ENCODE measurements at places on chromosomes 16 and 17.

DNA sequence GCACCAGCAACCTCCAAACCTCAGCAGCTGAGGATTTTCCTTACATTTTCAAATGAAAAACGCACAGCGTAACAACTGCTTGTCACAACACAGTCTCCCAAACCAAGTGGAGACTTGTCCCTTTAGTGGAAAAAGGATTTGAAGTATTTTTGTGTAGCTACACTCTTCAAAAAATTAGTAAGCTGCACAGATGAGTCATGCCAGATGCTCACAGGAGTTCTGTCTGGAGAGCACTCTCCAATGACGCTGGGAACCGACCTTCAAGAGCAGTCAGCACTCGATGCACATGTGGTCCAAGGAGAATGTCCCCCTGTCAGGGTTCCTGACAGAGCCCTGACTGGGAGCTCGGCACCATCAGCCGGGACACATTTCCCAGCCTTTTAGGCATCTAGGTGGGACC lies 39.8 kb downstream of the MAP1LC3B start:
- DNase-seq, result no peak

DNA sequence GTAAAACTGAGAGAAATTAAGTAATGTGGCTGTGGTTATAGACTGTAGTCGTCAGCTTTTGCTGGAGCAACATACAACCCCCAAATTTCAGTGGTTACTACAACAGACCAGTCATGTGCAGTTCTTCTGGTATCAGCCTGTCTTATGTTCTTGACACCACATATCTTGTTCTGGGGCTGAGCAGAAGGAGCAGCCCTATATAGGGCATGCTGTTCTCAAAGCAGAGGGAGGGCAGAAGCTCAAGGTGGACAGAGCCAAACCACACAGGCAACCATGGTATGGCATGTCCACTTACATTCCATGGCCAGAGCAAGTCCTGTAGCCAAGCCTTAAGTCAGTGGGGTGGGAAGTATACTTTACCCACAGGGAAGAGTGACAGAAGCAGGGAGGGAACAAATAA lies 7.7 kb downstream of the PRKAR1A start:
- DNase-seq, result no peak

DNA sequence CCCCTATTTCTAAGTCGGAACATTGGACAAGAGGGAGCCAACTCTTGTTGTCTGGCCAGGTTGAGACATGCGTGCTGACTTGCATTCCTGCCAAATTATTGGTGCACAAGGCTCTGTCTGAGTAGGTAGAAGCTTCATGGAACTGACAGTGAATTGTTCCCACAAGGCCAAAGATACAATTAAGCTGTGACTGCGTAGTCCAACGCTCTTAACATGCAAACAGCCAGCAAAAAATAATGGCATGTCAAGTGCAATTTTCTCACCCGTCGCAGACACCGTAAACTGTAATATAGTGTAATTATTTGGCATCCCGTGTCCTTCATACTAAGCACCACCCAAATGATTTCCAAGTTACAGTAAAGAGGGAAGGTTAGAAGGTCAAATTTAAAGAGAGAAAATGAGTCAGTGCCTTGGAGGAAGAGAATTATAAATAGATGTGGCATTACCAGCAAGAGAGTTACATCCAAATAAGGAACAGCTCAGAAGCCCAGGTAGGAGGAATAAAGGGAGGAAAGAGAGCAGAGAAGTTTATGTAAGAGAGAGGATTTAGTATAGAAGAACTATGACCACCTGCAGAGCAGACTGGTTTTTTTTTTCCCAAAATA lies 21.8 kb downstream of the CDH8 start:
- DNase-seq, result no peak

GRCh38 chr16:11586378-11586855 lies 302 bp downstream of the LITAF start:
- no peak for DNase-seq

GRCh38 chr16:3022208-3022683 lies 1.5 kb downstream of the HCFC1R1 start:
- peak; percentile 89 for DNase-seq

- DNase-seq, result no peak
Measured at GRCh38 chr17:42618442-42619150, 9.1 kb downstream of the TUBG1 start.

GRCh38 chr17:74766413-74766812 lies 9.7 kb downstream of the NAT9 start:
- no peak for DNase-seq

DNA sequence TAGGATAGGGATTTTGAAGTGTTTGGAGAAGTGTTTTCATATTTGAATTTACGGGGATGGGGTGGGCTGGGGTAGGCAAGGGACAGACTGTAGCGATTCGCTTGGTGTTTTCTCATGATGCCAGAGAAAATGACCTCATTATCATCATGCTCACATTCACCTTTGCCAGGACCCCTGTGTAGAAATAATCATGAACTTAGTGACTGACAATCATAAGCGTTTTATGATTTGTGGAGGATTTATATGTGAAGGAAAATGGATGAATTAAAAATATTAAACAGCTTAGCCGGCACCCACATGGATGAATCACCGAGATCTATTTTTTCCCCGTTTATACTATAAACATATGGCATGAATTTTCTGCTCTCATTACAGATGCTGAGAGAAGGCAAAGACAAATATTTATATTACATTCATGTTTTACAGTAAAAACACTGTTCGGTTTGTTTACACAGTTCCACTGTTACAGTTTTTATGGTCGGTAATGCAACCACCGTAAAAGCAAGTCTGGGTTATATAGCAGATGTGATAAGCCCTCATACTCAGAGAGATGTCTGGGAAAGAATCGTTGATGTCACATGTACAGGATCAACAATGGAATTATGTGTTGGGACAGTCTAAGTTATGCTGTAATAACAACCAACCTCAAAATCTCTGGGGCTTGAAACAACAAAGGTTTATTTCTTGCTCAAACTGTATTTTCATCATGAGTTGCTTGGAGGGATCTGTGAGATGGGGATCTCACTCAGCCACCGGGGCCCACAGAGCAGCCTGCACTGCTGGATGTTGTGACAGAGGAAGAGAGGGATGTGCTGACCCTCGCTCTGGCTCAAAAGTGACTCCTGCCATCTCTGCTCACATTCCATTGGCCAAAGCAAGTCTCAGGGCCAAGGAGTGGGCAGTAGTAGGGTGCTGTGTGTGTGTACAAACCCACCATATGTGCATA lies 85.1 kb downstream of the WWOX start:
- DNase-seq, result no peak

- no peak for DNase-seq
Measured at GRCh38 chr17:80671039-80671824, 126.6 kb downstream of the RPTOR start.

GRCh38 chr17:9479964-9480363 lies 95.7 kb downstream of the STX8 start:
- DNase-seq, result no peak

- peak; percentile 46 for DNase-seq
Measured at GRCh38 chr17:7838090-7839075, 4.4 kb downstream of the KDM6B start.

DNA sequence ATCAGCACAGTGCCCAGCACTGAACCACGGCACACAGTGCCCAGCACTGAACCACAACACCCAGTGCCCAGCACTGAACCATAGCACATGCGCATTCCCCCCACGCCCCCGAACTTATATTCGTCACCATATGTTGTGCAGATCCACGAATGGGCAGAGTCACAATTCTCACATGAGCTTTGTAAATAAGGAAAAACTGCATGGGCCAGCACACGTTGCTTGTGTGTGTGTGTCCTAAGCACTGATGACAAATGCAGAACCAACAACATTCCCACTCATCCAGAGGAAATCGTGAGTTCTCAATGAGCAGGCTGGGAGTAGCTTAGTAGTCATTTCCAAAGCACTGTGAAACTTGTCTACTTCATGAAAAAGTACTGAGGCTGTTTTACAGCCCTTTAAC lies 70.0 kb downstream of the ADCY9 start:
- DNase-seq, result no peak

GRCh38 chr16:4393240-4393600 lies 21.6 kb downstream of the VASN start:
- no peak for DNase-seq

- no peak for DNase-seq
Measured at GRCh38 chr16:78800523-78800922, 701.1 kb downstream of the WWOX start.

- DNase-seq, result no peak
Measured at GRCh38 chr16:19926449-19927390, 42.1 kb upstream of the GPRC5B start.

- no peak for DNase-seq
Measured at GRCh38 chr17:45081047-45081703, 20.1 kb downstream of the NMT1 start.

- DNase-seq, result no peak
Measured at GRCh38 chr17:78111727-78112517, 16.6 kb downstream of the TMC6 start.

GRCh38 chr17:75645889-75646637 lies 12.8 kb downstream of the SMIM5 start:
- DNase-seq, result peak; percentile 20

- DNase-seq, result no peak
Measured at GRCh38 chr16:88701581-88702370, 4.4 kb downstream of the RNF166 start.

DNA sequence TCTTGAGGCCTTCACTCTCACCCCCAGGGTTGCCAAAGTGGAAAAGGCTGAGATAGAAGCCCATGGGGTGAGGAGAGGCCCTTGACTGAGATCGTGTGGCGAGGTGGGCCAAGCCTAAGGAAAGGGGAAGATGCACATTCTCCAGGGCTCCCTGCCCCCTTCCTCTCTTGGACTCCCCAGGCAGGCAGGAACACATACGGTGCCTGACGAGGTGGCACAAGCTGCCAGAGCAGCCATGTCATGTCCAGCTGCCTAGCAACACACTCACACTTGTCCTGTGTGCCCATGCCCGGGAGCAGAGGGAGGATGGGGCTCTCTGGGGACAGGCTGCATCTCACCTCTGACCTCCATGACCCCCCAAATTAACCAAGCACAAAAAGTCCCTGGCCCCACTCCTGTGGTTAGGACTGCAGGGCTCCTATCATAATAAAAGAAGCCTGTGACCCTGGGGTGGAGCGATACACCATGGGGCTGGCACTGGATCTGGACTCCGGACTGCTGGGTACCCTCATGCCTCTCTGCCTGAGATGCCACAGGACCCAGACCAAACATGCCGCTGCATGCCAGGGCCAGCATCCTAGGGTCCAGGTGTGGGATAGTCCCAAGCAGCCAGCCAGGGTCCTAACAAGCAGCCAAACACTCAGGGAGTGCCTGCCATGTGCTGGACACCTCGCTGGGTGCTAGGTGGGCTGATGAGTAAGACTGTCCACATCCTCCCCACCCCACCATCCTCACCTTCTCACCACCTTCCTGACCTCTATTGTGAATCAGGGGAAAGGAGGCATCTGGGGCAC lies 2.6 kb downstream of the GIT1 start:
- DNase-seq, result no peak

DNA sequence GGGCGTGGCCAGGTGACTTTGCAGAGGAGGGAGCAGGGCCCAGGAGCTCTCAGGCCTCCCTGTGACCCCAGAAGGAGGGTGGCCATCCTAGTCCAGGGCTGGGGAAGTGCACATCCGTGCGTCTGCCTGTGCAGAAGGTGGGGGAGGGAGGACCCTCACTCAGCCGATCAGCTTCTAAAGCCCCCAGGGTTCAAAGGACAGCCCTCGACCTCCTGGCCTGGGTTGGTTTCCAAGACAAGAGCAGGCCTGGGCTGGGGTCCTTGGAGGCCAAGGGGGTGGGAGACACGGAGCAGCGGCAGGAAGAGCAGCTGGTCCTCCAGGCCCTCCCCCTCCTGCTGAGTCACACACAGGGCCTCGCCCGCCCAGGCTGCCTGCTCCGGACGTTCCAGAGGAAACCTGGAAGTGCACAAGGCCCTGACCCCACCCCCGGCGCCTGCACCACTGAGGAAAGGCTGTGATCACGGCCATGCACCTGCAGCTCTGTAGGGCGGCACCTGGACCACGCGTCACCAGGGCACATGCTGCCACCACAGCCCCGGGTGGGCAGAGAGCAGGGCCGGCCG lies 67.1 kb upstream of the ZNF469 start:
- no peak for DNase-seq
